Activated CD4-positive, alpha-beta T cell treated with anti-CD3 and anti-CD28 coated beads, Interleukin-2, amount 50 U/mL, for 1 hour (primary cell): ENCODE measurements at places on chromosomes 11 and 22.

DNA sequence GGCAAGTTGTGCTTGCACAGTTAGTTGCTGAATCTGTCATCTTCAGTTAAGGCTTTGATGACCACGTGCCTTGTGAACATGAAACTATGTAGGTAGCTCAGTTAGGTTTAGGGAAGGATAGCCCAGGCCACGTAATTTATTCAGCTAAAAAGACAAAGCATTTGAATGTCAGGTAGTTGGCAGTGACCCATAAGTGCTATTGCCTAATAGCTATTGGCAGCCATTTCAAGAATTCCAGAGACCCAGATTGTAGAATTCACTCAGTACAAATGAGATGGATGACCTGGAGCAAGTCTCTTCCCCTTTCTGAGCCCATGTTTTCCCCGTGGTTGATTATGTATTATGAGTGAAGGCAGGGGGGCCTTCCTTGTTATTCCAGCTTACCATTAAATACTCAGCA lies 265.3 kb upstream of the ANO5 start:
- DNase-seq, result no peak

- DNase-seq, result no peak
Measured at GRCh38 chr11:3622521-3622920, 19.3 kb downstream of the ART5 start.

DNA sequence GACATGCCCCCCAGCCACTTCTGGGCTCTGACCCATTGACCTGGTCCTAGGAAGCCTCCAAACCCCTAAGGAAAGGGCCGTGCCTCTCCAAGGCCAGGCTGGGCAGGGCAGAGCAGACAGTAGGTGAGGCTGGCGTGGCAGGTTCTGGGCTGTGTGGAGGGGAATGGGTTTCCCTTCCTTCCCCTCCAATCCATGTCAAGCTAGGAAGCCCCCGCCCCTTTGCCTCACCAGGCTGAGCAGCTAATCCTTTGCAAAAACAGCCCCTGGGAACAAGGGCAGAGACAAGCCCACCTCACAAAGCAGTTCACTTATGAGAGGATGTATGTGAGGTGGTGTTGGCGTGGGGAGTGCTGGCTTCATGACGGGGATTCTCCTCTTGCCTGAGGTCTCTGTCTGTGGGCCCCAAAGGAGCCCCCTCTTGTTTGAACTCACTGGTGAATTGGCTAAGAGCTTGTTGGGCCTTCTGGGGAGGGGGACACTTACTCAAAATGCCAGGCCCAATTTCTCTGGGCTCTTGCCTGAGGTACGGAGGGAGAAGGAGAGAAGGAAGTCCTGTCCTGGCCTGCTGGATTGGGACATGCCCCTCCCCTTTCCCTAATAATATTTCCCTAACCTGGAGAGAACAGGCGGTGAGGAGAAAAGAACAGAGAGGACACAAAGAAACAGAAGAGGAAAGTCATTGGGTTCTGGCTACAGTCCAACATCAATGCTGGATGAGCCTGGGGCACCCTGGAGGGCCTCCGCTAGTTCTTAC lies 1.6 kb upstream of the TRIM29 start:
- no peak for DNase-seq

- DNase-seq, result no peak
Measured at GRCh38 chr11:20611892-20612291, 12.5 kb downstream of the SLC6A5 start.

DNA sequence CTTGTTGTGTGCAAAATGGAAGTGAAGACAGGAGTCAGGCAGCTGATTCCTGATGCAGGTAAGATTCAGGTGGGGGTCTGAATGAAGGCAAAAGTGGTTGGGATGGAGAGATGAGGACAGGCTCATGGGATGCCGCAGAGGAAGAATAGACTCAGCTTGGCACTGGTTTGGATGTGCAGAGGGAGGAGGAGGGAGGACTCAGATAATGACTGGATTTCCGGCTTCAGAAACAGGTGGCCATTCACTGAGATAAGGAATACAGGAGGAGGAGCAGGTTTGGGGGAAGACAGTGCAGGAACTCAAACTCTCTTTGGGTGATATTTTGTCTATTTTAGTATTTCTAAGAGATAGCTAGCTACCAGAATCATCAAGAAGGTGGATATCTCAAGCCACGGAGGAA lies 19.2 kb downstream of the RASSF10 start:
- no peak for DNase-seq

DNA sequence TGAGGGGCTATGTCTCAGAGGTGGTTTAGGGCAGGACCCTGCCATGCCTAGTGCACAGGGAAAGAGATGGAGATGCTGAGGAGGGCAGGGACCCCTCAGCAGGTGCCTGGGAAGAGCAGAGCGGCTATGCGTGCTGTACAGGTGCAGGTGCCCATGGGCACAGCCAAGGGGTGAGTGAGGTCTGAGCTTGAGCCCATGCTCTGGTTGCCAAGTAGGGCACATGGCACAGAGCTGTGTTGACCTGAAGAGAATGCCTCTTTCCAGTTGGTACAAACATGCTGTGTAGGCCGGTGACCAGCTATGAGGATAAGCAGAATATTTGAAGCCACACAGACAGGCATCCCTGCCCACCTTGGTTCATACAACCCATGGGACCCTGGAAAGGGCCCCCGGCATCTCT lies 65.8 kb upstream of the NECTIN1 start:
- DNase-seq, result no peak

DNA sequence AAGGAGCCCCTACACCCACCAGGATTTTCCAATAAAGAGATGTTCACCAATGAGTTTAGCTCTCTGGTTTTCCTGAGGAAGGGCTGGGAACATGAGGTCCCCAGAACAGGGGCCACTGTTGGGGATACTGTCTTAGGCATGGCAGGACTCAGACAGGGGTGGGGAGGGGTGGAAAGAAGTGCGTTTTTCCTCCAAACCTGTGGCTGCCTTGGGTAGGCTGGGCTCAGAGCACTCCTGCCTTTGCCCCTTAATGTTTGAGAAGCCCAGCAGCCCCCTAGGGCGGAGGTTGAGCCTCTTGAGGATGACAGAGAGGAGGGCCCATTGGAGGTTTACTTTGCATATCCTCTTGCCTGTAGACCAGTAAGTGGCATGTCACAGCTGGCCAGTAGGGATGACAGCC lies 10.6 kb downstream of the MTFP1 start:
- DNase-seq, result no peak

DNA sequence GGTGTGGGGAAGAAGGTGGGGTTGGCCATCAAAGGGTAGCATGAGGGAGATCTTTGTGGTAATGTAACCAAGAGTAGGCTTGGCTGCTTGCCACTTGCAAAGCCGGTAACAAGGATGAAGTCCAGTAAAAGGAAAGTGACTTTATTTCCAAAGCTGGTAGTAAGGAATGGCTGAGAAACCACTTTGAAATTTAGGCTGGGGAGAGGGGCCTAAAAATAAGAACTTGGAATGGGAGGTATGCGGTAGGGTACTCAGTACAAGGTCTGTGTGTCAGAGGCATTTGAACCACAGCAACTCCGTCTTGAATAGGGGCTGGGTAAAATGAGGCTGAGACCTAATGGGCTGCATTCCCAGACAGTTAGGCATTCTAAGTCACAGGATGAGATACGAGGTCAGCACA lies 216.0 kb upstream of the ISX start:
- DNase-seq, result no peak

DNA sequence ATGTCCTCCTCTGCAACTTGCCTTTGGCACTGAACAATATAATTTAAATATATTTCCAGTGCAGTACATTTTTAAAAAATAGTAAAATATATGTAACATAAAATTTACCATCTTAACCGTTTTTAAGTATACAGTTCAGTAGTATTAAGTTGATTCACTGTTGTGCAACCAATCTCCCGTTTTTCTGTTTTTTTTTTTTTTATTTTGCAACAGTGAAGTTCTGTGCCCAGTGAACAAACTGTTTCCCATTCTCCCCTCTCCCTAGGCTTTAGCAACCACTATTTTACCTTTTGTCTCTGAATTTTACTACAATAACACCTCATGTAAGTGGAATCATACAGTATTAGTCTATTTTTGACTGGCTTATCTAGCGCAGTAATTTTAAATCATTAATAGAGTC lies 13.8 kb downstream of the PRRG4 start:
- no peak for DNase-seq

GRCh38 chr11:81255895-81256294 lies 1477.8 kb downstream of the FAM181B start:
- DNase-seq, result no peak

DNA sequence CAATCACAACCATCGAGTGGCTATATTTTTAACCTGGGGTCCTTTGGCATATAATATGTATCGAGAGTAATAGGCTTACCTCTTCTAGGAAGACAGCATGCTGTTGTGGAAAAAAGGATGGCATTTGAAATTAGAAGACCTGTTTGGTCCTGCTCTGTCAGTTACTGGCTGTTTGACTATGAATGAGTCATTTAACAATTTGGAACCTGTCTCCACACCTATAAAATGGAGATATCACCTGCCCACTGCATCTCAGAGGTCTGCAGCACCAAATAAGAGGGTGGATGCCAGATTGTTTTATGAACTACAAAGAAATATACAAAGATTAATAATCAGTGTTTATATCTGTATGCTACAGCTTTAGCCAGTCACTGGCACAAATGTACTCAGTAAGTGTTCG lies 60.8 kb downstream of the SLC25A17 start:
- DNase-seq, result no peak

DNA sequence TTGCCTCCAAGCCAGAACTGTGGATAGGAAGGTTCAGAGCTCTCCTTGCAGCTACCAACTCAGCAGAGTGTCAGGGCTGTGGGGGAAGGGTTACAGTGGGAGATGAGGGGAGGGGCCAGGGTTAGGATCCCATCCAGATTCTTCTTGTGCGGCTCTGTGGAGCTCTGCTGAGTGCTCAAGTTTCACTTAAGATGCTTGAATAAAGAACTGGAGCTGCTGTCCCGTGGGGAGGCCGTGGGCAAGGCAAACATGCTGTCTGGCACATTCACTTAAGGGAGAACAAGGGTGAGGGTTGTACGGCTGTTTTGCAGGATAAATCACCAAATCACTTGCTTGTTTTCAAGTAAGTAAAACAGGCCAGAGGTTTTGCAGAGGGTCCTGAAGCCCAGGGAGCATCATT lies 197.1 kb downstream of the FAM76B start:
- DNase-seq, result no peak

- no peak for DNase-seq
Measured at GRCh38 chr11:133553885-133554740, 21.8 kb upstream of the OPCML start.

DNA sequence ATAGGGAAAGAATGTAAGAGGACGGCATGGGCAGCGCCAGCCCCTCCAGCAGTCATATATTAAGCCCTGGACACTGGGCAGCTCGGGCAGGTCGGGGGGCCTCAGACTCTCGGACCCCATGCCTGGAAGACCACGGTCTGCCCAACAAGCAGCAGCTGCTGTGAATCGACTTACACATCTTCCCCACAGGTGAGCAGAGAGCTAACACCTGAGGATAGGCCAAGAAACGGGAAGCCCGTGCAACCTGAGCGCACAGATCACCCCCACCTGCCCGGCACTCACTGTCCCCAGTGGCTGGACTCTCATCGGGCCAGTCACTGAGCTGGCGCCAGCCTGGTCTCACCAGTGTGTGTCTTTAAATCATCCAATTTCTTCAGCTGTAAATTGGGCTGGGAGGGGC lies 4.7 kb upstream of the TCF20 start:
- no peak for DNase-seq

- no peak for DNase-seq
Measured at GRCh38 chr11:102230186-102230585, 87.1 kb upstream of the BIRC3 start.

DNA sequence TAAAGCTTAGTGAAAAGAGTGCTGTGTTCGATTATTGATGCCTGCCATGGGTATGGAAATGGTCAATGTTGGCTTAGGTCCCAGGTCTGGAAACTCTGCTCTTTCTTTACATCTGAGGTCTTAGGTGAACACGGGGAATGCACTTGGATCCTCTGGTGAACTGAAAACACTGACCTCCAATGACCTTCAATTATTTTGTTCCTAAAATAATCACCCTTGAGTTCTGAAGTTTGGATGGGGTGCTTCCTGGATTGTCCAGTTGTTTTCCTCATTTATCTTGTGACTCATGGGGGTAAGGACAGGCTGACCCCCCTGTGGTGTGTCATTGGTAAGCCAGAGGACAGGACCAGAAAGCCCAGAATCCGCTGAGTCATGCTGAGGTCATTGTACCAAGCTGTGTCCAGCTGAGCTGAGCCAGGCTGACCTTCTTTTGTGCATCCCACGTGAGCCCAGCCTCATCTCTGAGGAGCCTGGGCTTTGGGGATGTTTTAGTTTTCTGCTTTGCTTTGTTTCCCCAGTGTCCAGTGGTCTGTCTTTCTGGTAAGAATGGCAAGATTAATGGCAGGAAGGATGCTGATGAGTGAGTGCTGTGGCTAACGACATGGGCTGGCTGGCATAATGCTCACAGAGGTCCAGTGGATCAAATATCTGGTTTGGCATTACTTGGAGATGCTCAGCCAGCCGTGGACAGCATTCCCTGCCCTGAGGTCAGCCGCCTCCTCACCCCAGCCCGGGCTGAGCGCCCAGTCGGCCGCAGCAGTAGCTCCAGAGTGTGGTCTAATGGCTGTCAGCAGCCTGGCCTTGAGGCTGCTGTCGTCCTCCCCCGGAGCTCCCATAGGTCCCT lies 35.6 kb downstream of the AMPD3 start:
- DNase-seq, result no peak

- DNase-seq, result peak; percentile 70
Measured at GRCh38 chr11:72683782-72684200, 9.6 kb upstream of the PDE2A start.

- no peak for DNase-seq
Measured at GRCh38 chr11:63530021-63530420, 6.6 kb upstream of the PLAAT4 start.
